ENCODE measurements at places on chromosomes 3 and 15.
A peak's percentile ranks its signal among the peaks of the same experiment; 100 is the strongest.

DNA sequence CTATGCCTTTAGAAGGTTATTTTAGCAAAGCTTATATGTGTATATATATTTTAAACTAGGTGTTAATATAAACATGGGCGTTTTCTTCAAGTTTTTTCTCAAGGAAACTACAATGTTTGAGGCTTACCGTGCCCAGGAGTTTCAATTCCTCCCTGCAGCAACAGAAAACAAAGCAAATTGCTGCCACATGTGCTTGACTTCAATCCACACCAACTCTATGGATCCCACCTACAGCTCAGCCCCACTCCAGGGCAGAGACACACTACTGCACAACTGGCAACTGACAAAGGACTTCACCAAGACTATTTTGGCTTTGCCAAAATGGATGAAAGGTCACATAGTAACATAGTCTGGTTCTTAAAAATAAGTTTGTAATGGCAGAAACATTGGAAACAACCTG, 346.6 kb downstream of the ERC2 start:
- no peak for DNase-seq

DNA sequence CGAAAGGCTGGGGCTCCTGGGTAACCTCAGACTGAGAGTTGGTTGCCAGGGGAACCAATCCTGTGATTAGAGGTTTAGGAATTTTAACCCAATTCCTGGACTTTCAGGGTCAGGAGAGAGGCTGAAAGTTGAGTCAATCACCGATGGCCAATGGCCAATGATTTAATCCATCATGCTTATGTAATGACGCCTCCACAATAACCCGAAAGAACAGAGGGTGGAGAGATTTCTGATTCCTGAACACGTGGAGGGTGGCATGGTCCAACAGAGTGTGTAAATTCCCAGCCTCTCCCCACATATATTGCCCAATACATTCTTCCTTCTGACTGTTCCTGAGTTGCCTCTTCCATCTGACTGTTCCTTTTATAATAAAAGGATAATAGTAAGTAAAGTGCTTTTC, 137.2 kb upstream of the CBLB start:
- peak; percentile 79 for DNase-seq

- peak; percentile 46 for DNase-seq
Measured at GRCh38 chr3:187183210-187183862, 13.9 kb upstream of the RTP1 start.

DNA sequence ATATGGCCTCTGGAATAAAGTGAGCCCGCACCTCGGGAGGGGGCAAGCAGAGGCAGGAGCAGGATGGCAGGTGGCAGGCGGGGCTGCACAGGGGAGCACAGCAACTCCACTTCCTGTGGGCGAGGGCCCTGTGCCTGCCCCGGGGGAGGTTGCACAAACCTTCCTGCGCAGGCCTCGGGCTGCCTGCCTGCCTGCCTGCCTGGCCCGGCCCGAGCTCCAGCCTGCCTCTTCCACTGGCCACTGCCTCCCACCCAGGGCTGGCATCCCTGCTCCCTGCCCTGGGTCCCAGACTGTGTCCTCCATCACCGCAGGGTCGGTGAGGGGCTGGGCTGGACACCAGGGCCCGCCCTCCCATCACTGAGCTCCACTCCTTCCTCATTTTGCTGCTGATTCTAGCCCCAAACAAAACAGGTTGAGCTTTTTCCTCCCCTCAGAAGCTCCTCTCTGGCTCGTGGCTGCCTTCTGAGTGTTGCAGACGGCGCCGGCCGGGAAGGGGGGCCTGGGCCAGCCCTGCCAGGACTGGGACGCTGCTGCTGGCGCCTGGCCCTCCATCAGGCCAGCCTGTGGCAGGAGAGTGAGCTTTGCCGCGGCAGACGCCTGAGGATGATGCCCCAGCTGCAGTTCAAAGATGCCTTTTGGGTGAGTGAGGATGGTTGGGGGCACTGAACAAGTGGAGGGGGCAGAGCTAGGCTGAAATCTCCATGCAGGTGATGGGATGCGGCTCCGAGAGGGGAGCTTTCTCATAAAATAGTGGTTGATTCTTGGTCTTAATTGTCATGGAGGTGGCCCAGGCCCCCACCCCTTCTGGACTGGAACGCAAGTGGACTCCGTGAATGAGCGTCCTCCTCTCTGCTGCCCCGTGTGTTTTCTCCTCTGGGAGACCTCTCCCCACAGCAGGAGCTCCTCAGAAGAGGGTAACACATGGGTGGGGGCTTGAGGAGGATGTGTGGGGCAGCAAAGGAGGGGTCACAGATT, at the start of gene PSTPIP1:
PSTPIP1 (plus strand) TSS at position 156 of the 975 bp plus-strand sequence; CDS start at position 604, 448 bp downstream.
- DNase-seq: no peak

DNA sequence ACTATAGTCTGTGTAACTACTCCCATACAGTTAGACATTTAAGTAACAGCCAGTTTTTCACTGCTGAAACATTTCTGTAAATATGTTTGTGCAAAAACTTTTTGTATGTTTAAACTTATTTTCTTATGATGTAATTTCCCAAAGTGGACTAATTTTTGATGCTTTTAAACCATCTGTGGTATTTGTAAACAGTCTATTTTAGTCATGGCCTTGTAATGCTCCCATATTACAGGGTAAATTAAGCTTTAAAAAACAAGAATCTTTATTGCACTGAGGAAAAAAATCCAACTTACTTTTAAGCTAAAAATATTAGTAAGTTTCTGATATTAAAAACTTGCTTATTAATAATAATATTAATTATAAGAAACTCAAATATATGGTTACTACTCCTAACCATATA, 13.5 kb downstream of the CCDC14 start:
- DNase-seq: no peak

DNA sequence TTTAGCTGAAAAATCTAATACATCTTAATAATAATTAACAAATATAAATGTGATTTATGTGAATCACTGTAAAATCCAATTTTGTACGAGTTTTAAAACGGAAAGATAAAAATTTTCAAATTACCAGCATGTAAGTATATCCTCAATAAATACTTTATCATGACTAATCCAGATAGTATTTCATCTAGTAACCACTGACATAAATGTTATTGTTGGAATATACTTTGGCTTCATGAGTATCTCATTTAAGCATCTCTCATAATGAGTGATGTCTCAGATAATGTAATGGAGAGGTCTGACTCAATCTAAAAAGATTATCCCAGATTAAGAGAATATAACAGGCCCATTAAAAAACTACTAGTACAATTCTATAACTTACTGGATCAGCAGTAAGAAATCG, 216.3 kb downstream of the STAG1 start:
- DNase-seq: no peak

DNA sequence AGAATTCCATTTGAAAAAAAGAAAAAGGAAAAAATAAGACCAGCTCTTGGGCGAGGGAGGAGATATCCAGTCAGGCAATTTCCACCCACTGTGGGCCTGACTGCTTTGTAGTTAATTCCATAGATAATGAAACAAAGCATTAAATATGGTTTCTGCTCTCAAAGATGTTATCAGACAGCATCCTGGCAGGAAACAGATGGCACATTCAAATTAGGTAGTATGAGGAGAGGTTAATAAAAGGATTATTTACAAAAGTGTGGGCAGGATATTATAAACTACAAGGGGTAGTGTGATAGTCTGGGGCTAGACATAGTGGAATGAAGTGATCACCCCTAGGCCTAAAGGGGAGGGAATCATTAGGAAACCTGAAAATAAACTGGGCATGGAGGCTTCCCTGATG, 193.2 kb downstream of the CLSTN2 start:
- no peak for DNase-seq

DNA sequence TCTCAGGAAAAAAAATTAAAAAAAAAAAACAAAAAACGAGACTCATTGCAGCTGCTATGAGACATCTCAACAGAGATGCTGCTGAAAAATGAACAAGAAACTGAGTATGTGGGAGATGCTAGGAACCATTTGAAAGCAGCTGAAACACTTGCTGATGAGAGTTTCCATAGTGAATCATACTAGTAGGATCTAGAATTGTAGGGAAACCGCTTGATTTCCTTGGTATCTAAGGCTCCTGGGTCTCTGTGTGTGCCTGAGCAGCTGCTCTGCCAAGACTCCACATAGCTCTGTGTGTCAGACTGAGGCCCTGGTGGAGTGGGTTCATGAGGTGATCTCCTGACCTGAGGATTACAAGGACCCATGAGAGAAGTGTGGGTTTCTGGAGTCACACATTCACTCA, 313.4 kb upstream of the NECTIN3 start:
- no peak for DNase-seq

GRCh38 chr3:123719862-123720453, 135.1 kb upstream of the HACD2 start:
- no peak for DNase-seq

DNA sequence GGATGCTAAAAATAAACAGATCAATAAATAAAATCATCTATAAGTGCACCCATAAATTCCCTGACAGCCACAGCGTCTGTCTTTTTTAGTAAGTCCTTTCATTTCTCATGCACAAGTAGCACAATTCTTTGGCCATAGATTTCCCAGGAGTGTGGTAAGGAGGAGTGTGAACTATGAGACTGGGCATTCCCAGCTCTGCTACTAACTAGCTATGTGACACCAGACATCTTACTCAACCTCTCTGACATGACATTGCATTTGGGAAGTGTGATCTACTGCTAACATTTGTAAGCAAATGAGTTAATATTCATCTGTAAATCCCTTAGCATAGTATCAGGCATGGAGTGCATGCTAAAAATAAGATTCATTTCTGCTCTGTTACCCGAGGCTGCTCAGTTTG, 301.7 kb downstream of the NTRK3 start:
- no peak for DNase-seq

DNA sequence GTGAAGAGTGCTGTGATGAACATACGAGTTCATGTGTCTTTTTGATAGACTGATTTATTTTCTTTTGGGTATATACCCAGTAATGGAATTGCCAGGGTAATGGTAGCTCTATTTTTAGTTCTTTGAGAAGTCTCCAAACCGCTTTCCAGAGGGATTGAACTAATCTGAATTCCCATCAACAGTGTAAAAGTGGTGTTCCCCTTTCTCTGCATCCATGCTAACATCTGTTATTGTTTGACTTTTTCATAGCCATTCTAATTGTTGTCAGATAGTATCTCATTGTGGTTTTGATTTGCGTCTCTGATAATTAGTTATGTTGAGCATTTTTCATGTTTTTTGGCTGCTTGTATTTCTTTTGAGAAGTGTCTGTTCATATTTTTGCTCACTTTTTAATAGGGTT, 54.8 kb upstream of the UTS2B start:
- DNase-seq: no peak

DNA sequence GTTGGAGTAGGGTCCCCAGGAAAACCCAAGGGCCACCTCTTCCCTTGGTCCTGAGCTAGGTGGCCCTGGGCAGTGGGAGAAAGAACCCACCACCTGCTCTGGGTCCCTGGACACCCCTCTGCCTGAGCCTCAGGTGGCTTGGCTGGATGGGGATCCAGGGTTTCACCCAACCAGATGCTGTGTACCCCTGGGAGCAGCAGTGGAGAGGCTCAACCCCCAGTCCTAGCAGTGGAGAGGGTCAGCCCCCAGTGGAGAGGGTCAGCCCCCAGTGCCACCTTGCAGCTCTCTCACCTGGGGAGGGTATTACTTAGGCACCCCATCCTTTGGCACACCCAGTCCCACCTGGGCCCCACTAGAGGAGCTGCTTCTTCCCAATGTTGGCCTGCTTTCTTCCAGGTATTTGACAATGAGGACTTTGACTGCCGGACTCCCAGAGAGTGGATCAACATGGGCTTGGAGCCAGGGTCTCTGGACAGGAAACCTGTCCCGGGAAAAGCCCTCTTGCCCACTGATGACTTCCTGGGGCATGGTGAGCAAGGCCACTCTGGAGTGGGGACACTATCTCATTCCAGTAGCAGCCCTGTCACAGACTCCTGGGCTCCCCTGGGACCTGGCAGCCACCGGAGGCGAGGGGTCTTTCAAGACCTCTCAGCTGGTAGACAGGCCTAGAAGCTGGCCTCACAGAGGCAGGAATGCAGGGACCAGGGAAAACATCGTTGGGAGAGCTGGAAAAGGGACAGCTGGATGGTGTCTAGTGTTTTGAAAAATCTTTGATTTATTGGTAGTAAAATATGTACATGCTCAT, 11.6 kb downstream of the DNAH1 start:
- DNase-seq: no peak

- DNase-seq: no peak
Measured at GRCh38 chr3:134823679-134824078, 28.6 kb downstream of the EPHB1 start.

DNA sequence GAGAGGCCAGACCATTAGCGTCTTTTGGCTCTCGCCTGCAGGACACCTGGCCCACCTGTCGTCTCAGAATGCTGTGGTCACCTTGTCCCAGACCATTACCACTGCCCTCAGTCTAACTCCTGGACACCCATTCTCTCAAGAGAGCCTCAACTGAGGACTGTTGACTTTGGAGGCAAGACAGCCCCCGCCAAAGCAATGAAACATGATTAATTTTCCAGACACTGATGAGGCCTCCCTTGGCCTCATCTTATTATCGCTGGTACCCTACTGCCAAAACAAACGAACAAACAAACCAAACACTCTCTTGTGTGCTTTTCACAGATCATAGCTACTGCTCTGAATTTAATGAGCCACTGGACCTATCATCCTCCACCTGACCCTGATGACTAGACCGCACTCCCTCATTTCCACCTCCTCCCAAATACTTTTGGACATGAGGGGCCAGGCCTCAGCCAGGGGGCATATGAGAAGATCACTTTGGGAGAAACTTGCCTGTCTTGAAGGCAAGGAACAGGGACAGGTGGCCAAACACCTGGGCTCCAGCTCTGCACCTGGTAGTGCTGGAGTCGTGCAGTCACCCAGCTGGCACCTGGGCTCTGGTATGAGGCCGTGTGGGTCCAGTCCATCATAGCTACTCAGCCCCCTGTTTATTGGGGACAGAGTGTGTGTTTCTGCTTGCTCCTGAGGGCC, 27.6 kb downstream of the ALS2CL start:
- DNase-seq: no peak

DNA sequence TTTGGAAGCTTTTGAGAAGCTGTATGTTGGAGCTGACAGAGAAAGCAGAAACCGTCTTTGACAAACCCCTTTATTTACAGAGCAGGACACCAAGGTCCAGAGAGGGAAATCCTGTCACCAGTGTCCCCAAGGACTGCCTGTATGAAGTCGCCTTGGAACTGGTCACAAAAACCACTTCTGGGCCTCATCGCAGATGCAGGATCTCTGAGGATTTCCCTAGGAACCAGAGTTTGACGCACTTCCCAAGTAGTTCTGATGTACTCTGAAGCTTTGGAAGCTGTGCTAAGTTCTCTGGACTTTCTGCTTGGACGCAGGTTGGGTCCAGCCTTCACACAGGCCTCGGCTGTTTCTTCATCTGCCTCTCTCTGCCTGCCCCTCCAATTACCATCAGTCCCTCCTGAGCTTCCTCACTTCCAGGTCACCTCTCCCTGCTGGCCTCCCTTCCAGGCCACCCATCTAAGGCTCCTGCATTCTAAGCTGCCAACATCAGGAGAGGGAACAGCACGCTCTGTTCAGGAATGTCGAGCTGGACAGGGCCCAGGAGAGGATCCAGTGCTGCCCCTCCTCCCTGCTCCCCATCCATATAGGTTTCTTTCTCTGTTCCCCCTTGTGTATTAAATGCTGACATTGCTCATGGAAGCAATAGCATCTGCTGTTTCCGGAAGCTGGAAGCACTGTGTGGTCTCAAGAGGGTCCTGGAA, 270.8 kb downstream of the OPA1 start:
- no peak for DNase-seq

- no peak for DNase-seq
Measured at GRCh38 chr15:41848631-41849030, 10.0 kb downstream of the PLA2G4B start.

- DNase-seq: no peak
Measured at GRCh38 chr15:69852482-69852881, 245.2 kb downstream of the TLE3 start.

All from GM04504 (cell line).